NAMALWA (cell line): ENCODE measurements at places on chromosomes 4 and X.

DNA sequence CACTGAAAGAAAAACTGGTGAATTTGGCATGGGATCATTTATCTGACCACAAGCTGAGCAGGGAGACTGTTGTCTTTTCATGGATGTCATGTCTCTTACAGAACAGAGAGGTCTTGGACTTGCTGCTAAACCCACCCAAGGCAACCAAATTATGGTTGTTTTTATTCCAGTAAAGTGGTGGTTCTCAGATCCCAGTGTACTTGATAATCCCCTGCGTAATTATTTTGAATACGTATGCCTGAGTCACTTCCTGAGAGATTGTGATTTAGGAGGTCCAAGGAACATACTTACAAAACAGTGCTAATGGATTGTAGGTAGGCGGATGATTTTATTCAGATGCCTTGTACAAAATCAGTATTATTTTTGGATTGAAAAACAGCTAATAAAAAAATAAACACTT is 585.6 kb downstream of the IL1RAPL1 start:
- DNase-seq: no peak

- DNase-seq: no peak
Measured at GRCh38 chr4:15738877-15739276, 36.0 kb downstream of the BST1 start.

DNA sequence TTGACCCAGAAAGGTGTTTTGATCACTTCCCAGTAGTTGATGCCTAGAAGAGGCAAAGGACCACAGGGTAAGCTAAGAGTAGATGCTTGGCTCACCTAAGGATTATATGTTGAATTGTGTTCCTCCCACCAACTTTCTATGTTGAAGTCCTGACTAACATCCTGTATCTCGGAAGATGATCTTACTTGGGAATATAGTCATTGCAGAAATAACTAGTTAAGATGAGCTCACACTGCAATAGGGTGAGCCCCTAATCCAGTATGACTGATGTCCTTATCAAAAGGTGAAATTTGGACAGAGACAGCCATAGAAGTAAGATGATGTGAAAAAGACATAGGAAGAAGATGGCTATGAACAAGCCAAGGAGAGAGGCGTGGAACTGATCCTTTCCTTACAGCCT is 3.3 kb upstream of the HMGB2 start:
- DNase-seq: no peak

DNA sequence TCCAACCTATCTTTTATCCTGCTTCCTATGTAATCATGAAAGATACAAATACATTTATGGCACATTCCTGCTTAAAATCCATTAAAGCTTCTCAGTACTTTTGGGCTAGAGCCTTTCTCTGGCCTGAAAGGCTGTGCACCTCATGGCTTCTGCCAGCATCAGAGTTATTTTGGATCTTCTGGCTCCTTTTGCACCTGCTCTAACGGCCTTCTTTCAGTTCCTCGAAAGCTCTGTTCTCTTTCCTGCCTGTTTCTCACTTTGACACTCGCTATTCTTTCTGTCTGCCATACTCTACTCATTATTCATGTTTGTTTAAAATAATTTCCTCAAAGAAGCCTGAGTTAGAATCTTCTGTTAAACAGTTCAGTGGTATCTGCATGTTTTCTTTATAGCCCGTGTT is 86.0 kb downstream of the LRP2BP start:
- DNase-seq: peak; percentile 70

GRCh38 chr4:139557556-139558110 is 1.6 kb upstream of the SETD7 start:
- peak; percentile 50 for DNase-seq

DNA sequence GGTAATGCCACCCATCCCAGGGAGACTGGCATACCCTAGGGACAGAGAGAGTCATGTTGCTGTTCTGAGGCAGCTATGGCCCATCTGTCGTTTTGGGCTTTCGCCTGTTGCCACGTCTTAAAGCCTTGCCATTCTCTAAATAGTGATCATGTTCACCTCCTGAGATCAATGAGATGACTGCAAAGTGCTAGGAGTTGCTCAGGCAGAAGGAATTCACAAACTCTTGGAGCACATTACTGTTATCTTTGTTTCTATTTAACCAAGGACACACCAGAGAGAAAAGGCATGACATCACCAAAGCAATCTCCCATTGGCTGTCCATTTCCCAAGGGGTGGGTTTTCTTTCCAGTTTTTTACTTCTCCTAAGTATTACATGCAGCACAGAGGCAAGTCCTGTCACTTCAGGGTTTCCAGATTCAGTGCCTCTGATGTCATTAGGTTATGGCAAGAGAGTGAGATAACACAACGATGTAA is 37.1 kb upstream of the SETD7 start:
- DNase-seq: no peak

GRCh38 chrX:21963731-21964405 is 23.4 kb downstream of the SMS start:
- DNase-seq: no peak

- no peak for DNase-seq
Measured at GRCh38 chr4:148735432-148736155, 293.4 kb upstream of the NR3C2 start.

DNA sequence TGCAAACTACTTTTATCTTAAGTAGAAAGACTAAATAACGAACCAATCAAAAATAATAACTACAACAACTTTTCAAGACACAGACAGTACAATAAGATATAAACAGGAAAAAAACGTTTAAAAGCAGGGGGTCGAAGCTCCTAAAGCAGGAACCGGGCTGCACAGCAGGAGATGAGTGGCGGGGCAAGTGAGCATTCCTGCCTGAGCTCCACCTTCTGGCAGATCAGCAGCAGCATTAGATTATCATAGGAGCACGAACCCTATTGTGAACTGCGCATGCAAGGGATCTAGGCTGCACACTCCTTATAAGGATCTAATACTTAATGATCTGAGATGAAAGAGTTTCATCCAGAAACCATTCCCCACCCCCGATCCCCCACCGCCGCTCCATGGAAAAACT is 146.2 kb downstream of the TEX11 start:
- no peak for DNase-seq

GRCh38 chr4:3873408-3874027 is 107.3 kb downstream of the ADRA2C start:
- DNase-seq: no peak

DNA sequence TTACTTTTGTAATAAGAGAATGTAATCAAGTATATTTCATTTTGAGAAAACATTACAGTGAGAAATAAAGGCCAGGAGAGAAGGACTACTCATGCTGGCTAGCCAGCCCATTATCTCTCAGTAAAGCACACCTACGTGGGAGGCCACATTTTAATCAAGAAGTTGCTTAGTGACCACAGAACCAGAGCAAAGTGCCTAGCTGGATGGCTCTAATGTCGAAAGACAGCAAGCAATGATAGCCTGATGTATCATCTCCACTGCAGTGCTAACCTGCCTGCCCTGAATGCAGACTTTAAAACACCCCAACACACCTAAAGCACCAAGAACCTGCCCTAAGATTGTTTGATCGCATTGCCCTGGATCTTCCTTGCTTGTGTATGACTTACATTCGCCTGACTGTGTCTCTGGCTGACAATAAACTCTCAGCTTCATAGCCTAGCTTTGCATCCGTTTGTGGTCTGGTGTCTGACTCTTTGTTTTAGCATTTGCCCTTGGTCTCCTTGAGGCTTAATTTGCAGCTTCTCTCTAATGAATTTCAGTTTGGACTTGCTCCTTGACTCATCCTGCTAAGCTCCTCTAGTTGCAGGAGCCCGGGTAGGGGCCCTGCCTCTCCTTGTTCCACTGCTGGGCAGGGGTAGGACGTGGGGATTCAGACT is 31.4 kb upstream of the SOWAHD start:
- DNase-seq: no peak

- DNase-seq: no peak
Measured at GRCh38 chr4:41709844-41710481, 38.6 kb downstream of the PHOX2B start.

DNA sequence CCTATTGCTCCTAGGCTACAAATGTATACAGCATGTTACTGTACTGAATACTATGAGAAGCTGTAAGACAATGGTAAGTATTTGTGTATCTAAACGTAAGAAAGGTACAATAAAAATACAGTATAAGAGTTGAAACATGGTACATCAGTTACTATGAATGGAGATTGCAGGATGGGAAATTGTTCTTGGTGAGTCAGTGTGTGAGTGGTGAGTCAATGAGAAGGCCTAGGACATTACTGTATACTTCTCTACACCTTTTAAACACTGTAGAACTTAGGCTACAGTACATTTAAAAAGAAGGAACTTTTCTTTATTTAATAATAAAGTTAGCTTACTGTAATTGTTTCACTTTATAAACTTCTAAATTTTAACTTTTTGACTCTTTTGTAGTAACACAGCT is 2603.2 kb downstream of the PCDH7 start:
- no peak for DNase-seq

- DNase-seq: no peak
Measured at GRCh38 chr4:84498935-84499623, at the start of gene NKX6-1. Gene NKX6-1, minus strand, starts transcription at chr4:84499292. Its CDS starts 1,064 bp downstream, at chr4:84498228.

GRCh38 chr4:113303315-113303714 is 253.9 kb downstream of the ANK2 start:
- DNase-seq: no peak

- DNase-seq: no peak
Measured at GRCh38 chr4:144582975-144583374, 63.0 kb upstream of the HHIP start.

GRCh38 chr4:119212964-119213606 is 572 bp downstream of the USP53 start:
- DNase-seq: peak; percentile 85

GRCh38 chrX:23999671-24000070 is 27.3 kb downstream of the KLHL15 start:
- no peak for DNase-seq

- peak; percentile 29 for DNase-seq
Measured at GRCh38 chr4:94534401-94535312, 82.9 kb downstream of the PDLIM5 start.

DNA sequence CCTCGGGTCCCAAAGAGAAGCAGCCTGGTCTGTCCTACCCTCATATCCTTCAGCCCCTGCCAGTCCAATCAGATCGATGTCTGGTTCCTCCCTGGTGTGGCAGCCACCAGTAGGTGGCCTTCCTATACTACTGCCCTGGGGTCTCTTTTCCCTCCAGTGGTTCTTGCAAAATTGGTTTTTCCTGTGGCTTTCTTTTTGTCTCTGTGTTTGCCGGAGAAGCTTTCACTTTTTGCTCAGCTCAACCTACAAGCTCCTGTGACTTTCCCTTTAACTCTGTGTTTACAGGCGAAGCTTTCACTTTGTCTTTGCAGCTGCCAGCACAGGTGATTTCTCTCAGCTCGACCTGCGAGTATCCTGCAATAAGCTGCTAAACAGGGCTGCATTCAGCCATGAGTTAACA is 46.8 kb downstream of the UGT2A3 start:
- DNase-seq: peak; percentile 17

- peak; percentile 3 for DNase-seq
Measured at GRCh38 chrX:70455366-70456202, 10.9 kb downstream of the DLG3 start.

DNA sequence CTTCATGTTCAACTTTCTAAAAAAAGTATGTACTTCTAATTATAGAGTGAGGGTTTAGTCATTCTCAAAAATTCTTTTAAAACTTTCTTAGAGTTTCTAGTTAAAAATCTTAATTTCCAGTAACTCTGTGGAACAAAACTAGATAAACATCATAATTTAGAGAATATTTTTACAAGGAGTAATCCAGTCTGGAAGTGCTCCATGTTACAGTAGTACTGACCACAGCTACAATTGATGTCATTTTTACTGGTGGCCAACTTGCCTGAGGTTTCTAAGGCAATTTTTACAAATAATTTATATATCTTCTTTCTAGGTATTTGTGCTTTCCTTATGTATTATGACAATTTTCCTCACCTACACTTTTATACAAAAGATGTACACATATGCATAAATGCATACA is 490.4 kb downstream of the CENPC start:
- DNase-seq: no peak

- DNase-seq: no peak
Measured at GRCh38 chr4:80576796-80577195, 241.3 kb downstream of the CFAP299 start.

DNA sequence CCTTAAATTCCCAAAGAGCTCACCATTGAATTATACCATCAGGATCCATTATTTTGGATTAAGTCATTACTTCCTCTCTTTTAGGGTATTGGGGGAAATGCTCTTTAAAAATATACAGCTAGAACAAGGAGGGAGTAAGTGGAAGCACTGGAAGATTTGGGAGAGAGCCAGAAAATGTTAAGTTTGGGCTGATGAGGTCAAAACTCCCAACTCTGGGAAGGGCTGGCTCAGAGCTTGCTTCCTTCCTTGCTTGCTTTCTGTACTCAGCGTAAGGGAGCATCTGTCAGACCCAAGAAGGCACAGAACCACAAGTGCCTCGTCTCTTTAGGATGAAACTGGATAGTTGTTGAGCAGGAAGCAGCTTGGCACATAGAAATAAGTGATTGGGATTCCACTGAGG is 138.2 kb downstream of the GUCY2F start:
- DNase-seq: no peak

- no peak for DNase-seq
Measured at GRCh38 chrX:48883729-48884128, 13.8 kb downstream of the TIMM17B start.

DNA sequence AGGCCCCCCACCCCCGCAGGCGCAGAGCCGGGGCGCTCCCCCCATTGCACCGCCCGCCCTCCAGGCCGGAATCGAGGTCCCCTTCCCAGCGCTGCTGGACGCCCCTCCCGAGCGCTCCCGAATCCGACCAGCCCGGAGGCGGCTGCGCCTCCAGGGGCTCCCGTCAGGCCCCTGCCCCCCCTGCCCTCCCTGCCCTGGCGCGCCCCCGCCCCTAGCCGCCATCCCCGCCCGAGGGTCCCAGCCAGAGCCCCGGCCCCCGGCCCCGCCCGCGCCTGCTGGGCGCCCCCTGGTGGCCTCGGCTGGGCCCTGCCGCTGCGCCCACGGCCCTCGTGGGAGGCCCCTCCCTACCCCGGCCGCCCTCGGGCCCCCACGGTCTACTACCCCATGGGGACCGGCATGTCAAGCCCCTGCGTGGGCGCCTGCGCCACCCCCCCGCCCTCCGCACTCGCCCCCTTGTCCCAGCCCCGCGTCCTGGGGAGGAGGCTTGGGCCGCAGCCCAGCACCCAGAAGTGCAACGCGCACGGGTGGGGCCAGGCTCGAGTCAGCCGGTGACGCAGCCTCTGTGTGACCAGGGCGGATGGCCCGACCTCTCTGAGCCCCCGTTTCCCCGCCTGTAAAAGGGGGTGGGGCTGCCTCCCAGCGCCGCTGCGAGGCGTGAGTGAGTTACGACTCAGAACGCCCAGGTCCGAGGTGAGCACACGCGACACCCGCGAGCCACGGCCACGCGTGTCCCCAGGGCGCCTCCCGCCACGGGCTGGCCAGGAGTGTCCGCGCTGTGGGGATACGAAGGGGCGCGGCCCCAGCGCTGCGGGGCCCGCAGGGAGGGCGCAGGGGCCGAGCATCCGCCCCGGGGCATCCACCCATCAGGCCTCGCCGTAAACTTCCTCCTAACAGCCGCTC is 104.9 kb downstream of the FAM53A start:
- peak; percentile 69 for DNase-seq

GRCh38 chrX:13074297-13075262 is 30.2 kb upstream of the FAM9C start:
- DNase-seq: peak; percentile 80

- no peak for DNase-seq
Measured at GRCh38 chr4:5845035-5845905, 47.6 kb downstream of the CRMP1 start.

GRCh38 chrX:51847463-51847862 is 46.0 kb upstream of the MAGED1 start:
- DNase-seq: no peak
